Islet precursor cell (in vitro differentiated cells): ENCODE measurements at places on chromosomes 2 and 18.
A peak's percentile ranks its signal among the peaks of the same experiment; 100 is the strongest.

GRCh38 chr2:112482309-112483041, 519 bp downstream of the TTL start:
- peak; percentile 66 for DNase-seq

DNA sequence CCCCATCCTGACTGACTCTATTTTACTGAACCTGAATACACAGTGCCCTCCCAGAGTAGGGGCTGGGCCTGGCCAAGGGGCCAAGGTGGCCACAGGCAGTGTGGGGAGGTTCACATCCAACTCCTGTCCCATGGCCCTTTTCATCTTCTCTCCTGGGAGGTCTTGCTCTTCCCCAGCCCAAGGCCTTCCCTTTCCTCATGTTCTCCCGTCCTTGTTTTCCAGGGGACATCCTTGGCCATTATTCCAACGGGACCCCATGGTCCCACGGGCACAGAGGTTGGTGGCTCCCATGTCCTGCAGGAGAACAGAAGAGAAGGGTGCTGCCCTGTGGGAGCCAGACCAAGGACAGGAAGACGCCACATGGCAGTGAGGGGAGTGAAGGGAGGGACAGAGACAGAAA, 10.4 kb downstream of the MALL start:
- DNase-seq, result no peak

- no peak for DNase-seq
Observed at GRCh38 chr2:227799202-227799601, 14.4 kb upstream of the CCL20 start.

GRCh38 chr2:20487392-20488174, 40.7 kb downstream of the RHOB start:
- peak; percentile 86 for DNase-seq

GRCh38 chr2:86366651-86367498, 29.4 kb upstream of the REEP1 start:
- no peak for DNase-seq

GRCh38 chr2:217761645-217762277, 241.0 kb downstream of the TNS1 start:
- DNase-seq, result no peak

DNA sequence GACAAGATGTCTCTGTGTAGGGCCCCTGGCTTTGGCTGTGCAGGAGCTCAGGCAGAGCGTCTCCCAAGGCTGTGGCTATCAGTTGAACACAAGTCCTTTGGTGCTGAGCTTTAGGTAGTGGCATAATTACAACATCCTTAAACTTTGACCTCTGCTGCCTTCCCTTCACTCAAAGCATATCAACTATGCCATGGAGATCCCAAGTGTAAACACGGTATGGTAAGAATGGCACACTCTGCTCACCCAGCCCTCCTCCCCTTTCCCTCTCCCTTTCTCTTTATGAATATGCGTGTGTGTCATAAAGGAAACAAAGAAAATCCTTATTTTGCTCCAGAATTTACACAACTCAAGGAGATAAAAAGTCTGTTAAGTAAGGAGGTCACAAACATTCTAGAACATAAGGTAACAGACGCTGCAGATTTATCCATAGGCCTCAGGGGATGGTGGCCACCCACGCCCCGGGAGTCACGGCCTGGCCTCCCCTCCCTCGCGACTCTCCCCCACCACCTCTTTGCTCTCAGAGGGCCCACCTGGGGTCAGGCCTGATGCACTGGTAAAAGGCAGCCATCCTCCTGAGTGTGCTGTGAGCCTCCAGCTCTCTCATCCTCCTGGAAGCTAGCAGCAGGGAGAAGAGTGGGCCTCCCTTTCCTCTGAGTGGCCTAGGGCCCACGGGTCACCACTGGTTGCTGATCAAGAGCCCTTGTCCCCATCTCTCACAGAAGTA, 67.3 kb downstream of the CRACDL start:
- DNase-seq, result no peak

- DNase-seq, result no peak
Observed at GRCh38 chr2:225040856-225041206, 1.4 kb downstream of the DOCK10 start.

GRCh38 chr2:223747392-223748042, 89.9 kb downstream of the AP1S3 start:
- no peak for DNase-seq

DNA sequence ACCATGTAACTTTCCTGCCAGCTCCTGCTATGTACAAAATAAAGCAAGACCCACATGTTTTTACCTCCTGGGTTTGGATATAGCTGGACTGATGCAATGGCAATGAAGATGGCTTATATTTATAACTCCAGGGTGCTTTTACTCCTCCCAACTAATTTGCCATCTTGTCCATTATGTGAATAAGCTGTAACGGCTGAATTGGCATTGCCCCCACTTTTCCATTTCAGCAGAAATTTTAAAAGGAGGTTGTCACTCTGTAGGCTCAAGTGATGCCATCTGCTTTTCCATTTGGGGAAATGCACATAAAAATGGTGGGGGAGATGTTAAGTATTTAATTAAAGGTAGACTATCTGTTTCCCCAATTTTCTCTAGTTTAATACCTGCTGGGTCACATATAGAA, 345.5 kb downstream of the ERBB4 start:
- DNase-seq, result no peak

DNA sequence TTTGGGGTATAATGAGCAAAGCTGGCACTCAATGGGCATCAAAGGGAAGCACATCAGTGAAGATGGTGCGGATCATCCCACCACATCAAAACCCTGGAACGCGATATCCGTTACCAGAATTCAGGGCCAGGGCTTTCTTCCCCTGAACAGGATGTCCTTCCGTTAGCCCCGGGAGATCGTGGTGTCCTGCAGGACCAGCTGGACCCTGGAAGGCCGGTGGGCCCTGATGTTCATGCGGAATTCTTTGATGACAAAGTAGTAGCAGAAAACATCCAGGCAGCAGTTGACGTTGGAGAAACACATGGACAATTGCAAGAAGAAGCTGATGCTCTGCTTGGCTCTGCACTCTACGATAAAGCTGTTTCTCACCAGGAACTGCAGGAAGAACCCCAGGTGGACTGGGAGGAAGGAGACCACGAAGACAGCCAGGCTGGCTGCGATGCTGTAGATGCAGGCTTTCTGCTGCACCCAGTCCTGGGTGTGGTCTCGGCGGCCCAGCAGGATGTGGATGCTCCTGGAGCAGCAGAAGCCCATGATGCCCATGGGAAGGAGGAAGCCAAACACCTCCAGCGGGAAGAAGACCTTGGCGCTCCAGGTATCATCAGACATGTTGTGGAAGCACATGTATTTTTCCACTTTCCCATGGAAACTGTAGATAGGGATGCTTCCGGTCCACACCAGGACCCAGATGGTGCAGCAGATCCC, 15.0 kb downstream of the GPR55 start:
- DNase-seq, result peak; percentile 27

DNA sequence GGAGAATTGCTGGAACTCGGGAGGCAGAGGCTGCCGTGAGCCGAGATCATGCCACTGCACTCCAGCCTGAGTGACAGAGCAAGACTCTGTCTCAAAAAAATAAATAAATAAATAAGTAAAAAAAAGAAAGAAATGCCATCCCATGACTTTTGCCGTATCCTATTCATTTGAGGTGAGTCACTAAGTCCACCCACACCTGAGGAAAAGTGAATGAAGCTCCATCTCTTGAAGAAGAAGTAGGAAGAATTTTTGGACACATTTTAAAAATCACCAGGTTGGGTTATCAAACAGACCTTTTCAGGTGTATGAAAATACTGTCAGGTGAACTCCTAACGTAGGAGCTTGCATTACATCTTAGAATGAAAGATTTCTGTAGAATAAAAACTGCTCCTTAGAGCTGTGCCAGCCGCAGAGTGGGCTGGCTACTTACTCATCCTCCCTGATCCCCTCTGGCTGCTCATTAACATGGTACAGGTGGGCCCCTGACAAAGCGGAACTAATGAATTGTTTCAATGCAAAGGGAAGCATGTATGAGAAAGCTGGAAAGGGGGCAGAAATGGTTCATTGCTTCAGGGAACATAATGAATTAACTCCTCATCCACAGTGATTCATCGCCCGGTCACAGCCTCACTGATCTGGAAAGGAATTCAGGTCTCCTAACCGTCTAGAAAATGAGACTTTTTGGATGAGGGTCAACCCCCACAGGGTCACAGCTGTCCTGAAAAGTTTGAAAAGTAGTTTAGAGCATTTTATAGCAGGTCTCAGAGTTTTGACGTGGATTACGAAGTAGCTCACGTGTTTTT, 191.4 kb downstream of the SPP2 start:
- peak; percentile 65 for DNase-seq

DNA sequence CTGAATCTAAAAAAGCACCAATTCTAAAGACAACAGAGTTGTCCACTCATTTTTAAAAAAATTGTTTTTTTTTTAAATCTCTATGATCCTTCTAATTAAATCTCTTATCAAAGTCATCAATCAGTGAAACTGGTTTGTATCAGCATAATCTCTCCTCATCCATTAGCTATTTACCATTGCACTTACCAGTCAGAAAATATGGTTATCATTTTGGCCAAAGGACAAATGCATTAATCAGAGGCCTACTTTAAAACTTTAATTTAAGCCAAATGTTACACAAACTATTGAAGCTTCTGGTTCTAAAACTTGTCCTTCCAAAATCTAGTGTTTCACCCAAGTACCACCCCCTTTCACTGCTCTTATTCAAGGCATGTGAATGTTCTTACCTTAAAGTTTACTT, 3.8 kb downstream of the C18orf32 start:
- no peak for DNase-seq

DNA sequence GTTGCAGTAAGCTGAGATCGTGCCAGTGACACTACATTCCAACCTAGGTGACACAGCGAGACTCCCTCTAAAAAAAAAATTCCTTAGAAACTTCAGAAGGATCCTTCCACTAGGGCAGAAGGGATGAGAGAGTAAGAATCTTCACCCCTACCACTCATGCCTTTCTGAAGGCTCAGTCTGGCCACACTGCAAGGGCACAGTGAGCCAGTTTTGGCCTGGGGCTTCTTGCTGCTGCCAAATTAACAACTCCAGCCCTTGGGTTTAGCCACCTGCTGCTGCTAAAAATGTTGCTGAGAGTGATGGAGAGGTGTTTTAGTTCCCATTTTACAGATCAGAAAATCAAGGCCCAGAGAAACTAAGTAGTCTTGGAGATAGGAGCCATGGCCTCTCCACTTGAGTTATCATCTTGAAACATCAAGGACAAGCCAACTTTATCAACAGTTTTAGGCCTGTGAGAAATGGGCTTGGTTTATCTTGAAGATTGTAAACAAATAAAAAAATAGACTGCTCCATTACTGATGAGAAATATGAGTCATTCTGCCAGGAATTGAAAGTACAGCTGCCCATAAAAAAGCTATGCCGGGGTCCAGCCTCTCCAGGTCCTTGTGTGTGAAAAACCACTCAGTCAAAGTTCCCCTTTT, 31.9 kb upstream of the CASP8 start:
- DNase-seq, result no peak

DNA sequence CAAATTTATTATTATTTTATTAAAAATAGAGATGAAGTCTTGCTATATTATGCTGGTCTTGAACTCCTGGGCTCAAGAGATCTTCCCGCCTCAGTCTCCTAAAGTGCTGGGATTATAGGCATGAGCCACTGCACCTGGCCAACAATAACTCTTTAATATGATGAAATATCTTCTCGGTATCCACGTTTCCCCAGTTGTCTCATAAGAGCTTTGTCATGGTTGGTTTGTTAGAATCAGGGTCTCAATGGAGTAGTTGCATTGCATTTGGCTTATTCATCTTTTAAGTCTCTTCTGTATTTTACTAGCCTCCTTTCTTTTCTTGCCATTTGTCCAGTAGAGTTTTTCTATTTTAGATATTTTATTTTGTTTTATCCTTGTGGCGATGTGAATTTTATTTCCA, 32.7 kb upstream of the DLX2 start:
- no peak for DNase-seq

DNA sequence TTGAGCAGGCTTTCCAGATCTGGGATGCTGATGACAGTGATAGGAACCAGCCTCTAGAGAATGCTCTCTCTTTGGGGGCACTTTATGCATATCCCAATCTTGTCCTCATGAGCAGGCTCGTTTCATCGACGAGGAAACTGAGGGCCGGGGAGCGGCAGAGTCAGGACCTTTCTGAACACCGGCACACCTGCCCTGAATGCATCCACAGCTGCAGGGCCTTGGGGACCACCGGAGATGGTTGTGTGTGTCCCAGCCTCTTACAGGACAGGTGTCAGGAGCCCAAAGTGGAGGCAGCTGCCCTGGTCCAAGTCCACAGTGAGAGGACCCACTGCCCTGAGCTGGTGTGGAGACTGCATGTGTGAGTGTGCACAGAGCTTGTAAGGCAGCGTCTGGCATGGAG, 47.6 kb upstream of the FAHD2A start:
- no peak for DNase-seq

DNA sequence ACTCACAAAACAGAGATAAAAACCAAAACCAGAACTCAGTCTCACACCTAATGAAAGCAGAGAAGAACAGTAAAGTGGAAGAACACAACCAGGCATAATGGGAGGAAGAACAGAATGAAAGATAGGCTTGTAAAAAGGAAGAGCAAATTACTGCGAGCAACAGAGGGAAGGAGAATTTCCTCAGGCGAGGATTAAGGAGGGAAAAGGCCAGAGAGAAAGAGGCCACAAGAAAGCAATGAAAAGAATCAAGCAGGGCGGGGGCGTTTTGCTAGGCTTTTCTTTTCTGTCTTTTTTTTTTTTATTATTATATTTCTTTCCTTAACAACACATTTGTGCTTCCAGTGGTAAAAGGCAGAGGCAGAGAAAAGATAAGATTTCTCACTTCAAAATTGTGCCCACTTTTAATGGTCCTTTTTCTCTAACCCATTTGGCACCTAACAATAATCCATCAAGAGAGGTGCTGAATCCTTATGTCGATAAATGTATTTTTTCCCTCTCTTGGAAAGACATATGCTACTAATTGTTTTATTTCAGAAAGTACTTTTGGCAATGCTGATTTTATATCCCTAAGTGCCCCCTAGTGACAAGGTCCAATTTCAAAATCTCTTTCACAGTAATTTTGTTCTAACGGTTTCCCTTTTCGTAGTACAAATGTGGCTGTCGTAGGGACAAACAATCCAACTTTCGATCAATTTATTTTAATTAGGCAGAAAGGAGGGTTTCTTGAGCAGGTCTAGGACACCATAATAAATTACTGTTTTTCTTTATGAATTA, 138.7 kb upstream of the AQP4 start:
- DNase-seq, result no peak

DNA sequence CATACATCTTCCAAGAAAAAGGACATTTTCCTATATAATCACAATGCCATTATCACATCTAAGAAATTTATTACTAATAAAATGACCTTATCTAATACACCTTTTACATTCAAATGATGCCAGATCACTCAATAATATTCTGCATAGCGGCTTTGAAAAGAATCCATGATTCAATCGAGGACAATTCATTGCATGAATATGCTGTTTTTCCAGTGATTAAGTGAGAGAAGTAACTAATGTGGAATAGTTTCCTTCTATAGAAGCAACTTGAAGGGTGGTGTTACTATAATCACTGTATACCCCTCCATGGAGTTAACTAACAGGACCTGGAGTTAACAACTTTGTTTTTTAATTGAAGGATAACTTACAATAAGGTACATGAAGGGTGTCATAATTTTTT, 9.1 kb downstream of the PLEK start:
- no peak for DNase-seq

GRCh38 chr2:127117603-127118002, 10.6 kb upstream of the BIN1 start:
- DNase-seq, result no peak
